Parietal lobe (tissue), 2 donors: ENCODE measurements at places on chromosomes 6 and 20. TPM values are rescaled to one million over a fixed set of nuclear protein-coding genes. Genes with fewer than 3 reads are reported as not detected.

The SIRPD gene
- not detected for total RNA-seq

The METTL24 gene
- 1.6 TPM for total RNA-seq

The TNNC2 gene
- total RNA-seq: not detected

The PRND gene
- total RNA-seq: 1.9 TPM

The ARMH2 gene
- total RNA-seq: not detected

The BANF2 gene
- not detected for total RNA-seq

The PPP1R16B gene
- 11.6 TPM for total RNA-seq

The MACROD2 gene
- 126 TPM for total RNA-seq

The RIMS4 gene
- 52.0 TPM for total RNA-seq

The MLN gene
- not detected for total RNA-seq

The EPB41L1 gene
- 111 TPM for total RNA-seq

The GPR63 gene
- 22.8 TPM for total RNA-seq

The MCCD1 gene
- total RNA-seq: not detected

The SDCBP2 gene
- total RNA-seq: 2.8 TPM

The CTCFL gene
- not detected for total RNA-seq

The SALL4 gene
- total RNA-seq: 0.31 TPM
